ENCODE measurements at places on chromosomes 12 and 14.

DNA sequence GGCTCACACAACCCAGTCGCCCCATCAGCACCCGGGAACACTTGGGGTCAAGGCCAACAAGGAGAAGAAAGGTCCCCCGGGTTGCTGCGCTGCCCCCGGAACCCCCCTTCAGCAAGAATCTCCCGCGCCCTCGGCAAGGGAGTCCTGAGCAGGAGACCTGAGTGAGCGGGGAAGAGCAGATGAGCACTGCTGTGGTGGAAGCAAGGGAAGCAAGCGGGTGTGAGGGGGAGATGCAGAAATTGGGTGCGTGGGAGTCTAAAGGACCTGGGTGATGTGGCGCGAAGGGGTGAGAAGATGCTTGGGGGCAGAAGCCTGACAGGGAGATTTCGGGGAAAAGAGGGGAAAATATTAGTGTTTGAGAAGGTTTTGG lies 105.5 kb upstream of the PRB2 start:
- no peak for DNase-seq

DNA sequence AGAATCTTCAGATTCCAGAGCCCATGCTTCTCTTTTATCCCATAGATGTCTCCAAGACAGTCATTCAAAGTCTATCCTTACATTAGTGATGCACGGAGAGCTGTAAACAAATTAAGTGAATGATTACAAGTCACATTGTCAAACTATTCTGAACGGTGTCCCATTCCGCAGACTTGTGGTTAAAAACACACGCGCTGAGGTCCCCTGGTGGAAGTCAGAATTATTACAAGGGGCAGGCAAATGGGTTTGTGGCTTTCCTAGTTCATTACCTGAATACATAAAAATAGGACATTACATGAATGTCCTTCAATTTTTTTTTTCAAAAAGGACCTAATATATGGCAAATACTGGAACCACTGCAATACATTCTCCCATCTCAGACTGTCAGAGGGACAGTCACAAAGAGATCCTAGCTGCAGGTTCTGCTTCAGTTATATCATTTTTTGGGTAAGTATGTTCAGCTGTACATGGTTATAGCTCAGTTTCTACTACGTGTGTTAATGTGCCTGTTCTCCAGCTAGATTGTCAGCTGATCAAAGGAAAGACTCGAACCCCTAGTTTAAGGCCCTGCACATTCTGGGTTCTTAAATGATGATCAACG lies 53.1 kb upstream of the STON2 start:
- DNase-seq = peak; percentile 62

- DNase-seq = no peak
Observed at GRCh38 chr14:70171726-70172125, 17.0 kb downstream of the SLC8A3 start.

DNA sequence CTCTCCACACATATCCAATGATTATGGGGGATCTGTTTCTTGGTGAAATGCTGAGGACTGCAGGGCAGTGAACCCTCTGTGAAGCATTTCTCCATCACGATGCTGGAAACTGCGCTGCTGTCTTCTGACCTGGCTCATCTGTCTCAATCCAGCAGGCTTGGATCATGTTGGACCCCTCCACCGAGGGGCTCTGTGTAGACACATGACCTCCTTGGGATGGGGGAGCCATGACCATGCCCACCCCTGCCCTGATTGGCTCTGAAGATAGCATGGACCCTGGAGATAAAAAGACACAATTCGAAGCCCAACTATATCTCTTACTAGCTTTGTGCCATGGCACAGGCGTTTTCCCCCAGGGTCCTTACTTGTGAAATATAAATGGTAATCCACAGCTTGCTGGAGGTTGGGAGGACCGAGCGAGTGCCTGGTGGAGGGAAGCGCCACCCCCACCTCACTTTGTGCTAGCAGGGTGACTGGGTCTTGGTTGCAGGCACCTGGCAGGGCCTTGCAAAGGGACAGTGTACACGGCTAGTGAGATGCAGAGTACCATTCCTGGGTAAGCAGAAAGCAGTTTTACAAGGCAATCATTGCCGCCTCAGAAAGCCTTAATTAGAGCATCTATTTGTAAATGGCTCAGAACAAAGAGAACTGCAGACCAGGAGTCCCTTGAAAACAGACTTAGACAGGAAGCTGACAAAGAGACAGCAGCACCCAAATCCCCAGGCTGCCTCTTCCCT lies 2.4 kb upstream of the KRT83 start:
- no peak for DNase-seq

- no peak for DNase-seq
Observed at GRCh38 chr12:182381-182892, 31.5 kb downstream of the SLC6A12 start.

GRCh38 chr12:32467959-32468863 lies 68.9 kb downstream of the FGD4 start:
- DNase-seq = no peak

DNA sequence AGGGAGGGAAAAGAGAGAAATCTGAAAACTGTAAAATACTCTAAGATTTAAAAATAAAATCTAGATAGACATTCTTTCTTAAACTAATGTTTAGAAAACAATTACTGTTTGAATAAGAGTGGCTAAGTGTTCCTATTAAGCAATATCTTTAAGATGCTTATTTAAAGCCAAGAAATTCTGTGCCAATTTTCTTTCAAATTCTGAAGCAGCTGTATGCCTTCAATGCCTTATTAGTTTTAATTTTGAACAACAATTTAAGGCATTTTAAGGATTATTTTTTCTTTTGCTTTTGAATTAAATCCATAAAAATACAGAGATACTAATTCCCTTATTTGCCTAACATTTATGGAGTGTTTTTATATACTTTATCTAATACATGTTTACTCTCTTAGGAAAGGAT lies 50.3 kb upstream of the KITLG start:
- DNase-seq = no peak

DNA sequence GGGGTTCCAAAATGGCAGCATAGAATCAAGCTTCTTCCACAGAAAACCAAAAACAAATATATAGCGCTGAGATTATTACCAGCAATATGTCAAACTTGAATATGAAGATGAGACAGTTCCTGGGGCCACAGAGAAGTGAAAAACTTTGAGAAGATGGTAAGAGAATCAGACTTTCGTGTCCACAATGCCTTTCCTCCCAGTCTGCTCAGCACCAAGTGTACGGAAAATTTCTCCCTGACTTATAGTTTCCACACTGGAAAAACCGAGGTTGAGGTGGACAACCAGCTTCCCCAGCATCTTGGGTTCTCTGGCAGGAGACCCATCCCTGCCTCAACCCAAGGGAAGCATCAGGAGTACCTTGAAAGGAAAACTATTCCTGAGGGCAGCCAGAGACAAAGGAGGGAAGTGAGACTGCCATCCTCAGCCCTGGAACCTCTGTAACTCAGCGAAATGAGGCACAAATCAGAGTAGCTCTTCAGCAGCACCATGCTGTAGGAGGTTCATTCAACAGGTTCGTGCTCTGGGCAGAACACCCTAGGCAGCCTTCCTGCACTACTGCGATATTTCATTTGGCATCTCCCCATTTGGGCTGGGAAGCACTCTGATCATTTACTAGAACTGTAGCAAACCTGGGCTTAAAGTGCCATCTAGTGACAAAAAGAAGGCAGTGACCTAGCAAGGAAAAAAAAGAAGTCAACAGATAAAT lies 52.4 kb upstream of the CAPRIN2 start:
- DNase-seq = peak; percentile 74

DNA sequence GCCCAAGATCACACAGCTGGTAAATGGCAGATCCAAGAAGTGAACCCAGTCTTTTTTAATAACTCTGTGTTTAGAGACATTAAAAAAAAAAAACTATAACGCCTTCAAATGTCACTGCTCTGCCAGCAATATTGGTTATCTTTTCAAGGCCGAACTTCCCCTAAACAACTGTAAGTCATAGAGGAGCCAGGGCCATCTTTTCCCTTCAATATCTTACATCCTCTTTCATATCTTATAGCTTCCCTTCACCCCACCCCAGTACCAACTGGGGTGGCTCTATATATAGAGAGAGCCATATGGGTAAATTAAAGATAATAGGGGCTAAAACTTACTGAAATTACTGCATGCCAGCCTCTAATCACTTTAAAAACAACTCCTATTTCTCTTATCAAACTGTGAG lies 100.2 kb downstream of the STAB2 start:
- DNase-seq = no peak

- DNase-seq = no peak
Observed at GRCh38 chr12:69240631-69240995, 1.2 kb downstream of the CPSF6 start.

DNA sequence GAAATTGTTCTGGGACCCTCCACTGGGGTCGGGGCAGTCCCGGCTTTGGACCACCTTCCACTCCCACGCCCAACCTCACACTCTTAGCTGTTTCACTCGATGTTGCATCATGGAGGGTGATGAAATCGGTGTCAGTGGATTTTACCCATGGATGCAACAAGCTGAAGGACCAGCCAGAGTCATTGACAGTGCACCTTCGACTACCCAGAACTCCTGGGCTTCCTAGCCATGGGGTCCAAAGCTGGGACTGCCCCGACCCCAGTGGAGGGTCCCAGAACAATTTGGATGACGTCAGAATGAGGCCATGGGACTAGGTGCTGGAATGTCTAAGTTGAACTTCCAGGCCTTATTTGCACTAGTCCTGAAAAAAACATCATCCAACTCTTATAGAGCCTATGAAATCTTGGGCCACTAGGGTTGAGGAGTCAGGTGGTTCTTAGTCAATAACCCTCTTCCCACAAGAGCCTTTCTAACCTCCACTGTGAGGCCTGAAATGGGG lies 882 bp upstream of the IL23A start:
- DNase-seq = no peak

DNA sequence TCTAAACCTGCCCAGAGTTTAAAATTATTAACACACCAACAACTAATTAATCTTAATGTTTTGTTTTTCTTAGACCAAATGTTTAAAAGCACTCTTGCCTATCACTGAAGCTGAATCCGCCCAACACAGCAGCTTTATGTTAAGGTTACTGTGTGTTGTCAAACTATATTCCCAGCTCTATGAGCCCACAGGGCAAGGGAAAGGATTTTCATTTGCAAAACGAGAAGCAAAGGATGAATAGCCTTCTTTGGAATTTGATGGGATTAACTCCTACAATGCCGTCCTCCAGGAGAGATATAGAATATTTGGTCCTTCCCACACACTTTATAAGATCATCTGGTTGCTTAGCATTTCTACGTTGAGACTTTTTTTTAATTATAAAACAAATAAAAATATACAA lies 43.7 kb downstream of the DUSP16 start:
- DNase-seq = no peak

GRCh38 chr12:6363330-6364043 lies 11.9 kb downstream of the SCNN1A start:
- DNase-seq = no peak

GRCh38 chr12:22573181-22573580 lies 28.8 kb upstream of the C2CD5 start:
- no peak for DNase-seq

DNA sequence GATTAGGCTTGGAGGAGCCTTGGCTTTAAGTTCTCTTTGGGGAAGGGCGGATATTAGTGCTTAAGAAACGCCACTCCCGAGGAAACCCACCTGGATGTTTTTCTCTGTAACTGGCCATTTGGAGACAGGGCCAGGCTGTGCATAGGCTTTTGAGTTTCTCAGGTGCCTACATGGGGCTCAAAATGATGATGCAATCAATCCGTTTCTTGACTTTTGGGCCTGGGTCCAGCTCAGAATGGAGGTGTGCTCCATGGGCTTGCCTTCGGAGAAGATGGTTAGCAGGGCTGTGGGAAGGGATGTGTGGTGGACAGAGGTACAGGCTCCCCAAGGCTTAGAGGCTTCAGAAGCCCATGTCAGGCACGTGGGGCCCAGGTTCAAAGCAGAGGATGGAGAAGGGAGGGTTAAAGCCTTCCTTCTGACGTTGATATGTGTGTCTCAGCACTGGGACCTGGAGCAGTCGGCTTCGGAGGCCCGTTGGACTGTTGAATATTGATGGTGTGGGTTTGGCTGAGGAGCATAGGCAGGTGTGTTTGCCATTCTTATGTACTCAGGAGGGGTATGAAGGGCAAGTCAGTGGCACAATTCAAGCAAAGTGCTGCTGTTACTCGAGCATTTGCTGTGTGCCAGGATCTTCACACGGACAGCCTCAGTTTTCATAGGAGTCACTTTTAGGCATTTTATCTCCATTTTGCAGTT lies 82.8 kb downstream of the SLC25A47 start:
- DNase-seq = no peak

DNA sequence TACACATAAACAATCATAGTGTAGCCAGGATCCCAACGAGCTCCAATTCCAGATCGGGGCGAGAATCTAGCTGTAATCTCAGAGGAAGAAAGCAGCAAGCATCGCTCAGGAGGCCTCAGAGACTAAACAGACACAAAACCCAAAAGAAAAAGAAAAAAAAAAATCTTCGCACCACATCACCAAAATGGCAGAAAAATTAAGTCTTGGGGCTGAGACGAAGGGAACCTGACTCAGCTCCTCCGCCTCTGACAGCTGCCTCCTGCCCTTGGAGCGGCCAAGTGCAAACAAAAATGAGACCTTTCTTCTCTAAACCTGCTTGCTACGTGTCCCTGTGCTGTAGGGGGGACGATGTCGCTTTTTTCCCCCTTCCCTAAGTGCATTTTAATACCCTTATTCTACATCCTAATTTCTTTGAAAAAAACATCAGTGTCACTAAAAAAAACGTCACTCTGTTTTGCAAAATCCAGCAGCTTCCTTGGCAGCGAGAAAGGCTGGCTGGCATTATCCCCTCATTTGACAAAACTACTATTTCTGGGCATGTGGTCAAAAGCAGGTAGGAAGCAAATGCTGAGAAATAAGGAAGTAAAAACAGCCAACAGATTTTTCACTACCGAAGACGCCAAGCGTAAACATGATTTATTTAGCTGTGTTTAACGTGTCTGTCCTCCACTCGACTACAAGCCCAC lies 30.5 kb downstream of the BCL11B start:
- peak; percentile 65 for DNase-seq

- DNase-seq = no peak
Observed at GRCh38 chr12:113197518-113198077, 12.1 kb downstream of the RITA1 start.

GRCh38 chr12:91191513-91192111 lies 9.0 kb upstream of the DCN start:
- peak; percentile 79 for DNase-seq

DNA sequence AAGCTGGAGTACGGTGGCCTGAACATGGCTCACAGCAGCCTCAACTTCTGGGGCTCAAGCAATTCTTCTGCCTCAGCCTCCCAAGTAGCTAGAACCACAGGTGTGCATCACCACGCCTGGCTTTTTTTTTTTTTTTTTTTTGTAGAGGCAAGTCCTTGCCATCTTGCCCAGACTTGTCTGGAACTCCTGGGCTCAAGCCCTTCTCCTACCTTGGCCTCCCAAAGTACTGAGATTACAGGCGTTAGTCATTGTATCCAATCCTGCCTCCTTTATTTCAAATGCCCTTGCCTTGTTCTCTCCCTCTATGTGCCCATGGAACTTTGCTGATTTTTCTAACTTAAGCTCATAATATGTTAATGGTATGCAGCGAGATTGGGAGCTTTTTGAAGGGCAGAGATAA lies 49.2 kb upstream of the PRICKLE1 start:
- DNase-seq = no peak

- DNase-seq = peak; percentile 37
Observed at GRCh38 chr12:94047781-94048567, 100.4 kb upstream of the PLXNC1 start.

- DNase-seq = peak; percentile 96
Observed at GRCh38 chr14:38145142-38145541, 62.6 kb upstream of the SSTR1 start.
